Stimulated activated CD8-positive, alpha-beta memory T cell treated with anti-CD3 and anti-CD28 coated beads, Interleukin-15, amount 100 ng/mL, for 4 hours (primary cell): ENCODE measurements at places on chromosomes 7 and 10.

DNA sequence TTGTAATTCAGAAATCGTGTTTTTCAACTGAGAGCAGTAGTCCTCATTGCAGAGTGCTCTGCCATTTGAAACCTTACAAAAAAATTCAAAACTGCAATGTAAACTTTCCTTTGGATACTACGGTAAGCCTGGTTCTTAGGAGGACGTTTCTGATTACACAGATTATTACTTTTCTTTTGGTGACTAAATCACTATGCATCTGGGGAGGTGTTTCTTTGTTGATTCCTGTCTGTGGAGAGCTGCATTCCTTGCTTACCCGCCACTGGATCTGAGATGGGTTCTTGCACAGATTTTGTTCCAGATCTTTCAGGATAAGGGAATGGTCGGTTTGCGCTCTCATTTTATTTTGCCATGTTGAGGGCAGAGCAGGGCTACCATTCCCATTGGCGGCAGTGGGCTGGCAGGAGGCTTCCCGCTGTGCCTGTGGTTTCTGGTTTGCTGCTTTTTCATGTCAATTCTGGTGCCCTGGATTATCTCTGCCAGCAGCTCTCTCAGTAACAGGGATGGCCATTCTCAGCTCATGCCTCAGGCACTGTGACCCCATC, 485.1 kb downstream of the GLRX3 start:
- DNase-seq = no peak

GRCh38 chr10:128318366-128318765, 192.1 kb upstream of the MKI67 start:
- DNase-seq = no peak

DNA sequence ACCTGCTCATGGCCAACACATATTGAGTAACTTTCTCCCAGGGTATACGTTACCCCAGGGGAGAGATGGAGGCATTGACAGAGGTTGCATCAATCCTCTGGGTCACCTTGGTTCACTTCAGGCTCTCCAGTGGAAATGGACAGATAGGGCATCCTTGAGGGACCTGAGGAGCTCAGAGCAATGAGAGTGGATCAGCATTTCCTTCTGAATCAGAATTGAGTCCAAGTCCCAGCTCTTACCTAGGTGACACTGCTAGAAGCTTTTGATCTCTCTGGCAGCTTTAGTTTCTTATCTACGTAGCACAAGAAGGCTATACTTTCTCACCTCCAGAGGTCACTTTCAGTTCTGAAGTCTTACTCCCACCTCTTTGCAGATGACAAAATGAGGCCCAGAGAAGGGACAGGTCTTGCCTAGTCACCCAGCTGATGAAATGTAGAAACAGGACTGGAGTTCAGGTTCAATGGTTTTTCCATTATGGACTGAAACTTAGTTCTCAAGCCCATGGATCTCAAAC, 35.2 kb downstream of the PANK1 start:
- no peak for DNase-seq

DNA sequence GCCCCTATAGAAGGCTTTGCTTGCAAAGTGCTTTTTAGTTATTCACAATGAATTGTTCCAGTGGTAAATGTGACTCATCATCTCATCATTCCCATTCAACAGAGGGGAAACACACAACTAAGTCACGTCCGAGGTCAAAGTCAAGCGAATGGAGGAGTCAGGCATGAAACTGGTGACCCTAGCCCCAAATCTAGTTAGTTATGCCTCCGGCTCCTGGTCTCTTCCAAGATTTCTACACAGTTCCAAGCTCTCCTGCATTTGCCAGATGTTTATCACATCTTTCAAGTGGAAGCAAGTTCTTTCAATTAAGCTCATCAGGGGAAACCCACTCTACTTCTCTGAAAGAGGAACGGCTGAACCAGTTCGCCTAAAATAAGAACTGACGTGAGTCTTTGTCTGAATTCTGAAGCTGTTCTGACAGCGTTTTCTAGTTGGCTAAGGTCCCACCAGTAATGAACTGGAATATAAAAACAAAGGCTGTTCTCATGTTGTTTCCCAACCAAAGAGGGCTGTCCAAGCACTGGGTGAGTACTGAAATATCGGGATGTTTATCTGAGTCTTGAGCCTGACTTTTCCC, 140.9 kb upstream of the NRBF2 start:
- no peak for DNase-seq

DNA sequence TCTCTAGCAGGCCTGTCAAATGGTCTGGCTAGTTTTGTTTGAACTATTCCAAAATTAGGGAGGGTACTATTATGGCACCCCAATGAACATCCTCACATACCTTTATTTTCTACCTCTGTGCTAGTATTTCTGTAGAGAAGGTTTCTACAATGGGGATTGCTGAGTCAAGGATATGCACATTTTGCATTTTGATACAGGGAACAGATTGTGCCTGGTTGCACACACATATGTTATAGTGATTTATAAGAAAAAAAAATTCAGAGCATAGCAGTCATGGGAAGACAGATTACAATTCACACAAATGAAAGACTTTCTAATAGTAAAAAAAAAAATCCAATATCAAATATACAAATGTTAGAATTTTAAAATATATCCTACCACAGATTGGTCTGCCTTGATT, 14.1 kb upstream of the NRBF2 start:
- no peak for DNase-seq

GRCh38 chr10:66717231-66717981, 208.4 kb upstream of the LRRTM3 start:
- DNase-seq = no peak

DNA sequence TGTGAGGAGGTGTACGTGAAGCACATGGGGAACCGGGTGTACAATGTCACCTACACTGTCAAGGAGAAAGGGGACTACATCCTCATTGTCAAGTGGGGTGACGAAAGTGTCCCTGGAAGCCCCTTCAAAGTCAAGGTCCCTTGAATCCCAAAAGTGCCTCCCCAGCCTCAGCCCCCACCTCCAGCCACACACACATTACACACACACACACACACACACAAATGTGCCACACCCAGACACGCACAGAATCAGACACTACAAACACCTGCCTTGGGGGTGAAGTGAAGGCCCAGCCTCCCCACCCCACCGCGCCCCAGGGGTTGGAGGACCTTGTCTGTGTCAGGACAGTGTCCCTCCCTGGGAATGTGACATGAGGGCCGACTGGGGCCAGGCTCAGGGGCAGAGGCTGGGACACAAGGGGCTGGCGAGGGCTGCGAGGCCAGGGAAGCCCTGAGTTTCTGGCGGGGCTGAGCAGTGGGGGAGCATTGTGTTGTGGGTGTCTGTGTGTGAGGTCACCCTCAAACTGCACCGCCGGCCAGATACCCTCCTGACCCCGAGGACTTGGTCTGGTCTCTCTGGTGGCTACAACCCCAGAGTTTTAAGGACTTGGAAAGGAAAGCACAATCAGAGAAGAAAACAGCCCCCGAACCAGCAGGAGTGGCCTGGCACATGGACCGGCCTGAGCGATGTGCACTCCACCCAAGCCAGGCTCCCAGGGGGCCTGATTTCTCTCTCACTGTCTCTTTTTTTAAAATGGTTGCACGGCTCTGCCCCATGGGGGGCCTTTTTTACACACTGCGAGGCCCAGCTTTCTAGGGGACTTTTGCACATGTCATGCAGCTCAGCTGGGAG, 4.0 kb upstream of the ATP6V1F start:
- no peak for DNase-seq

DNA sequence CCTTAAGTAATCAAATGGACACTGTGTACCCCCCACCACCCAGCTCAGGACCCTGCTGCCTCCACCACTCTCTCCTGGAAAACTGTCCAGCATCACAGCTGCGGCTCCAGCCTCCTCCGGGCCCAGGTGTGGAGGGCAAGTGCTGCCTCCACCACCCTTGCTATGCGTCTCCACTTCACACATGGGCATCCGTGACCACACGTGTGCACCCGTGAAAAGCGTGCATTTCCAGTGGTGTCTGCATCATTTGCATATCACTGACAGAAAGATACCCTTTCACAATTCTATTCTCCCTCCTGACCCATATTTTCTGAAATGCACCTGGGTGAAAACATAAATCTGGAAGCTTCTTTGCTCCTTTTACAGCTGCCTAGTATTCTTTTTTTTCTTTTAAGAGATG, 89.7 kb upstream of the PDGFA start:
- DNase-seq = no peak

- DNase-seq = peak; percentile 17
These were observed 381.6 kb downstream of the TYW1 start for GRCh38 chr7:67377939-67378862.

DNA sequence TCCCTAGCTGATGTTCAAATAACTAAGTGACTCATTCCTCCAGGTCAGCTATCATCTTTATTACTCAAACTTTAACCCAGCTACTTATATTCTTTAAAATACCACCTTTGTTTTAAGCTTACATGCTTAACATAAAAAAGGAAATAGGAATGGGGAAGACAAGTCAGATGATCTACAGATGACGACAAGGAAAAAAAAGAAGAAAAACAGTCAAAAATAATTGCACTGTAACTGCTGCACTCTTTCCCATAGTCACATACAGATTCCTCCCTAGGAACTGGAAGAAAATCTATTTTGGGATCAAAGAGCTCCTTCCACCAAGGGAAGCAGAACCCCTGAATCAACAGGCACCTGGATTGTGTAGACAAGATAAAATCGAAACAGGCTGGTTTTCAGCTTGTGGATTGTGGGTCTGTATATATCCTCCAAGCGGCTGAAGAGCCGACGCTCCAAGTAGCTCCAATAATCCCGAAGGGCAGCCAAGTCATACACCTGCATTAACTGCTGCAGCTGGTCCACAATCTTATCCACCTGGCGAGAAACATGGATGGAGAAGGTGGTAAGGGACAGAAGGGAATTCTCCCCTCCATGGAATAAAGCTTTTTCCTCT, 2.0 kb downstream of the WDR91 start:
- DNase-seq = no peak

DNA sequence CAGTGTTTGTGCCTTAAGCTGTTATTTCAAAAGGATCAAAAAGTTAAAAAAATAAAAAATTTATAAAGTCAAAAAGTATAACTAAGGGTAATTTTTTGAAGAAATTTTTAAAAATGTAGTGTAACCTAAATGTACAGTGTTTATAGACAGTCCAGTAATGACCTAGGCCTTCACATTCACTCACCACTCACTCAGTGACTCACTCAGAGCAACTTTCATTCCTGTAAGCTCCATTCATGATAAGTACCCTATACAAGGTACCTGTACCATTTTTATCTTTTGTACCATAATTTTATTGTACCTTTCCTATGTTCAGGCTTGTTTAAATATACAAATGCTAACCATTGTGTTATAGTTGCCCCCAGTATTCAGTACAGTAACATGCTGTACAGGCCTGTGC, 21.5 kb downstream of the DNAJC9 start:
- no peak for DNase-seq

DNA sequence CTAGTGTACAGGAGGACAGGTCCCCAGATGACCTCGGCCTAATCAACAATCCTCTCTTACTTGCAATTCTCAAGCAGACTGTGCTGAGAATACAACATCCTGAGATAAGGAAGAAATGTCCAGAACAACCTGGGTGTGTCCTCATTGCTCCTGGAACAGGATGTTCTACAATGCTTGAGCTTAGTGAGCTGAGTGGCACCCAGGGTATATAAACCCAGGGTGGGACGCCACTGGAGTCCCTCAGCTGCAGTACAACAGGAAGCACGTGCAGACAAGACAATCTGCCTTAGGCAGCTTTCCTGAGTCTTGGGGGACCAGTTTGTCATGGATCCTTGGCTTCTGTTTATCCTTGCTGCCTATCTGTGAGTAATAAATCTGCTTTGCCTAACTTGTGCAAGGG, 27.7 kb upstream of the SLC25A13 start:
- DNase-seq = no peak

DNA sequence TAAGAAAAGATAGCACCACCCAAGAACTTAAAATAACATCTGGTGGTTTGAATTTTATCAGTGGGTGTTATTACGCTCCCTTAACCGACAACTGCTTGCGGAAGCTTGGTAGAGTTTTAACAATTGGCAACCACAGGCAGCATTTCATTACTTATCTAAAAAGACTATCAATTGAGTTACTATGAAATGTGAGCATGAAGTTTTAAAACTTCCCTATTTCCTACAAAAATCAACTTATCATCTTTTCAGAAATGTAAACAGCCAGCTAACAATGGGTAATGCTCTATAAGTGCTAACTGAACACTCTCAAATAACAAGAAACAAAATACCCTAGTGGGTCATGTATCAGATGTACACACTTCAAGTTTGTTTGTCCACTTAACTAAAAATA, 68.8 kb downstream of the OSBPL3 start:
- DNase-seq = no peak

GRCh38 chr7:132897093-132897687, 184.7 kb downstream of the CHCHD3 start:
- no peak for DNase-seq

GRCh38 chr10:47116445-47116844, 183.6 kb upstream of the GDF10 start:
- DNase-seq = no peak

DNA sequence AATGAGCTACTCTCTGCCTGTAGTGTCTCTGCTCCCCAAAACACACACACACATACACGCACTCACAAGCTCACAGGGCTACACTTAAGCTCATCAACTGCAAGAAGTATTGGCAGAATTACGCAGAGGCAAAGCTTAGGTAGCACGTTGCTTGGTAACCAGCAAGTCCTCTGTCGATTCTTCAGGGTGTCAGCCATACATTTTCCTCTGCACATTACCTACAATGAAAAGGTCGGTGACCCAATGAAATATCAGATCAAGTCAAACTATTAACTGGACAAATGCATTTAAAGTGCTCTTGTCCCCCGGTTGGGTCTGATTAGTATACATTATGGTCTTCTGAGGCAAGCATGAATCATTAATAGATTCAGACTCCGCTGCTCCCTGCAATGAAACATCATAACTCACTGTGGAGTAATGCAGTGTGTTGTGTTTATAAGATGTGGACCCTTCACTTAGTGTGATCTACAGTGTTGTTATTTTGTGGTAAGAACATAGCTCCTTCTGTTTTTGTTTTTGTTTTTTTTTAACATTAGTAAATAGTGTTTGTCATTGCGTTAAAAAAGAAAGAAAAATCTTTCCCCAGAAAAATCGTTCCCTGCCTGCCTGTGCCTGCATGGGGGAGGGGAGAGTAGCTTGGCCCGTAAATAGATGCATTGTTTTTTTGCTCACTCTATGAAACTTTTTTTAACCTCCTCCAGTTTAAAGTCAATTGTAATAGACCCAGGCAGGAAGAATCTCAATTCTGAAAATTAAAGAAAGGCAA, 325.5 kb downstream of the SFMBT2 start:
- DNase-seq = no peak

DNA sequence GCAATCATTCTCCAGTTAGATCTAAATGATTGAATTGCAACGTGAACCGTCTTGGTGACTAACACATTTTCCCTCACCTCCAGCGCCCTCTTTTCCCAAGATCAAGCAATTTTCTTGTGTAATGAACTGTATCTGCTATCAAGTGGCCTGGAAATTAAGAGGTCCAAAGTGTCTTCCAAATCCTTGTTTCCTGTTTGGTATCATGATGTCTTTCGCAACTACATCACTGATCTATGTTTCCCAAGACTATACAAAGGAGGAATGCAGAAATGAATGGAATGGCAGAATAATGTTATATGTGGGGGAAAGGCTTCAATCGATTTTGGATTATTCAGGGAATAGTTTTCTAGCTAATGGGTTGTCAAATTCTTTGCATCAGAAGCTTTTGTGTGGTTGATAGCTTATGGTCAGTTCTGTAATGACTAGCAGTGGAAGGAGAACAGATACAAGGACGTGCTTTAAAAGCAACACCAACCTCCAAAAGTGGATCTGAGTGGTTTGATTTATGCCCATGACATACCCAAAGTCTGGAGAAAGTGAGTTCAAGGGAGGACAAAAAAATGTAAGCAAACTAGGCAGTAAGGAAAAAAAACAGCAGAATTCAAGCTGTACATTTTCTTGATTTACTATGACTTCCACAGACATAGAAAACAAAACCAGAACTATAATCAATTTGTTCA, 14.6 kb upstream of the ZEB1 start:
- DNase-seq = no peak

- DNase-seq = no peak
These were observed 189.7 kb downstream of the KIF20B start for GRCh38 chr10:89891006-89891535.
